Heart right ventricle (tissue), 16 donors: ENCODE measurements at places on chromosomes 2 and 18. TPM values are rescaled to one million over a fixed set of nuclear protein-coding genes. Genes with fewer than 3 reads are reported as not detected.

- peak; percentile 33 for DNase-seq
Measured at GRCh38 chr2:22355816-22356433, 1029.1 kb upstream of the KLHL29 start.

GRCh38 chr2:134181219-134181618 is 72.7 kb upstream of the MGAT5 start:
- no peak for DNase-seq

GRCh38 chr2:36458106-36458505 is 102.5 kb downstream of the CRIM1 start:
- no peak for DNase-seq

- no peak for DNase-seq
Measured at GRCh38 chr2:170819680-170820664, 3.3 kb downstream of the GAD1 start.

GRCh38 chr2:216234106-216234505 is 125.0 kb downstream of the XRCC5 start:
- DNase-seq = no peak

DNA sequence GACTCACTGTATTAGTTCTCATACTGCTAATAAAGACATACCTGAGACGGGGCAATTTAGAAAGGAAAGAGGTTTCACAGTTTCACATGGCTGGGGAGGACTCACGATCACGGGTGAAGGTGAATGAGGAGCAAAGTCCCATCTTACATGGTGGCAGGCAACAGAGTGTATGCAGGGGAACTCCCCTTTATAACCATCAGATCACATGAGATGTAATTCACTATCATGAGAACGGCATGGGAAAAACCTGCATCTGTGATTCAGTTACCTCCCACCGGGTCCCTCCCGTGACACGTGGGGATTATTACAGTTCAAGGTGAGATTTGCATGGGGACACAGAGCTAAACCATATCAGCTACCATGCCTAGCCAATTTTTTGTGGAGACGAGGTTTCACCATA is 168.2 kb downstream of the NEDD4L start:
- no peak for DNase-seq

The DTYMK gene
- 18.5 TPM for polyA plus RNA-seq

The KCNIP3 gene
- 6.8 TPM for polyA plus RNA-seq

The CBLN2 gene
- 0.07 TPM for polyA plus RNA-seq

The IL36B gene
- not detected for polyA plus RNA-seq

The DYNAP gene
- not detected for polyA plus RNA-seq

The LRRC30 gene
- not detected for polyA plus RNA-seq
